ENCODE measurements at places on chromosomes 4 and X.

DNA sequence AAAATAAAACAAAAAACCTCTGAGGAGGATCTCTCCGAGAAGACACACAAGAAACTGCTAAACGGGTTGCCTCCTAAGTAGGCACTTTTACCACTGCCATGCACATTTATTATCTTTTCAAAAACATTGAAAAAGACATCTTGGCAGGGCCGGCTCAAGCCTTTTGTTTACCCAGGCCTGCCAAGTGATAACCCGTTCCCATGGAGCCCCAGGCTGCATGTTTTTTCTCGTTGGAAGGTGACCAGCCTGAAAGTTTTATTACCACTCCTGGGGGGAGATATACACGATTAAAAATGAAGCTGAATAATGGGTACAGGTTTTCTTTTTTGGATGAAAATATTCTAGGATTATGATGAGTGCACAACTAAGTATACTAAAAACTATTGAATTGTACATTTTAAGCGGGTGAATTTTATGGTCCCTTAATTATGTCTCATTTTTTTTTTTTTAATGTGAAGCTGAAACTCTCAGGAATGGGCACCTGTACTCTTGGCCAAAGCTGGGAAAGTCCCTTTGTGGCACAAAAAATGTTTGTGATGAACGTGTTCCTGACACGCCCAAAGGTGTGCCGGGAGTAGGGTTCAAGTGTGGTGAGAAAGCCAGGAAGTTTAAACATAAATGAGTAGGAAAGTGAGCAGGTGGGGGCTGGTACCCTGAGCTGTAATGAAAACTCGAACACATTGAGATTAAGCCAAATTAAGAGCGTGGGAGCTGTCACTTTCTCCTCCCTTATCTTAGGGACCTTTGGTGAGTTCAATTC is 1.5 kb upstream of the MAP7D2 start:
- DNase-seq: no peak

DNA sequence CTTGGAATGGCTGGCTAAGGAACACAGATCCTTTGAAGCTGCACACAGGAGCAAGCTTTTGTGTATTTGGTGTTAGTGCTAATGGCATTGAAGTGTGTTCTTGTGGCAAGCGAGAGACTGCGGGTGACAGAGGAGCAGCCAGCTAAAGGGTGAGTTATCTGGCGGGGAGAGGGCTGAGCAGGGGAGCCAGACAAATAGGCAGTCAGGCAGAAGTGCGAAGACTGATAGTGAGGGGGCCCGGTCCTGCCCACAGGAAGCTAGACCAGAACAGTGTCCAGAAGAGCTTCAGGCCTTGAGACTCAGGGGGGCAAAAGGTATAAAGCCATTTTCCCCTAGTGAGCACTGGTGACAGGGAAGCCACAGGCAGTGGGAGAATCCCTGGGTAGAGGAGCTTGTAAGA is 49.6 kb upstream of the MAMLD1 start:
- no peak for DNase-seq

DNA sequence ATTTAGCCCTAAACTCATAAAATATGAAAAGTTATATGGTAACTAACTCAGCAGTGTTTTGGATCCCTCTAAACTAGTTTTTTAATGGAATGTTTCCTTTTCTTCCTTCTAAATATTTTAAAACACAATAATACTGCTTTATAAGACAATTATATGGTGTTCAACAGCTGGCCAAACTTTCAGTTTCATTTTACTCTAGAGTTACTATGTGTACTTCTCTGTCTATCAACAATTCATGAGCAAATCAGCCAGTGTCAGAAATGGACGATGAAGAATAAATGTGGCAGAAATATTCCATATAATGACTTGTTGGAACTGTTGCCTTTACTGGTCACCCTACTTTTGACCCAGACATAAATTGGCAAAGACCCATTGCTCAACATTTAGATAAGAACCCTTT is 64.8 kb upstream of the CXXC4 start:
- DNase-seq: no peak

DNA sequence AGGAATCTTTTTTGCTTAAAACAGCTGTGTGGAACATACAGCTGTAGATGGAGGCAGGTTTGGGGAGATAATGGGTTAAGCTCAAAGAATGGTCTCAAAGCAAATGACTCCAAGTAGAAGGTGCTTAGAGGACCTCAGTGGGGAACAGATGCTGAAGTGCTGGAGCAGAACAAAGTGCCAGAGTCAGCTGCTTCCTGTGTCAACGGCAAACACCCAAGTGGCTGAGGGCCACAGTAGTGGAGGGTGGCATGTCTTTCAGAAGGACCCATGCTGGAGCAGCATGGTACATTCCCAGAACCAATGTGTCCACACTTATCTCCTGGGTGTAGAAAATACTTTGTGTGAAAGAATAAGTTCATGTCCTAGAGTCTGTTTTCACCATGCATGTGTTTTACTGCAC is 197.5 kb downstream of the CCNG2 start:
- DNase-seq: no peak

DNA sequence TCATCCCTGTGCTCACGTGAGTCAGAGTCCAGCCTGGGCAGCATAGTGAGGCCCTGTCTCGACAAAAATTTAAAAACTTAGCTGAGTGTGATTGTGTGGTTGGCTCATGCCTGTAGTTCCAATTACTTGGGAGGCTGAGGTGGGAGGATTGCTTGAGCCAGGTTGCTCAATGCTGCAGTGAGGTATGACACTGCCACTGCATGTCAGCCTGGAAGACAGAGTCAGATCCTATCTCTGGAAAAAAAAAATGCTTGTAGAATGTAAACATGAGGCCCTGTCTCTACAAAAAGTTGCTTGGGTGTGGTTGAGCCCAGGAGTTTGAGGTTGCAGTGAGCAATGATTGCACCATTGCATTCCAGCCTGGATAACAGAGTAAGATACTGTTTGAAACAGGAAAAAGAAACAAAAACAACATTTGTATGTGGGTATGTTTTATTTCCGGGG is 11.3 kb upstream of the YTHDC1 start:
- DNase-seq: no peak

GRCh38 chr4:87978681-87979080 is 3.2 kb downstream of the SPP1 start:
- peak; percentile 52 for DNase-seq

DNA sequence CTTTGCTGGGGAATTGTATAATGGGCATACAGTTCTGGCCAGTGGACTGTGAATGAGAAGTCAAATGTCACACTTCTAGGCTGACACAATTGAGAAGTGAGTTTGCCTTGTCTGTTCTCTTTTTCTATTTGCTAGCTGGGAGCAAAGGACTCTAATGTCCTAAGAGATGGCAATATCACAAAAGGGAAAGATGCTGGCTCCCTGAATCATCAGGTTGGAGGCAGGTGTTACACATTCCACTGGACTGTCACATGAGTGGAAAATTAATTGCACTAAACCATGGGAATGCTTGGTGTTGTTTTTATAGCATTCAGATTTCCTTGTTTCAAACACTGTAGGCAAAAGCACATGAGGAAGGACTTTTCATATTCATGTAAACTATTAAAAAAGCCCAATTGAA is 388.3 kb downstream of the ADAM29 start:
- DNase-seq: no peak

All from globus pallidus (tissue), 1 donor.